ENCODE measurements at places on chromosomes 1 and 21.

DNA sequence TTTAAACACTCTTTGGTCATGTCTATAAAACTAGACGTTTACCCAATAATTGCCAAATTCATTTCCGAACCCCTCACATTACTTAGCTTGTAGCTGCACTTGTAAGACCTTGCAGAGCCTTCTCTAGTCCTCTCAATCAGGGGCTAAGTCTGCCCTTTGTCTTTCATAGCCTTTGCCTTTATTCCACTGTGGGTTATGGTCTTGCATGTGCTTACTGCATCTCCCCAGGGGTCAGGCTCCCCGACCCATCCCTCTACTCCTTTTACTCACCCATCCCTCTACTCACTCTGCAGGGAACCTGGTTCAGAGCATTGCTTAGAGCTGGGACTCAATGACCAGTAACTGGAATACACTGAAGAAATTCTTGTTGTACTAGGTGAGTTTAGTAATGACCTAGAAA lies 235.4 kb downstream of the PCP4 start:
- DNase-seq: no peak
- H3K27me3 ChIP-seq: no peaks in the 10 kb centered on the region
- no peaks in the 10 kb centered on the region for H3K36me3 ChIP-seq
- H3K27ac ChIP-seq: no peak overlapping the region
- no peak overlapping the region for H3K4me3 ChIP-seq

DNA sequence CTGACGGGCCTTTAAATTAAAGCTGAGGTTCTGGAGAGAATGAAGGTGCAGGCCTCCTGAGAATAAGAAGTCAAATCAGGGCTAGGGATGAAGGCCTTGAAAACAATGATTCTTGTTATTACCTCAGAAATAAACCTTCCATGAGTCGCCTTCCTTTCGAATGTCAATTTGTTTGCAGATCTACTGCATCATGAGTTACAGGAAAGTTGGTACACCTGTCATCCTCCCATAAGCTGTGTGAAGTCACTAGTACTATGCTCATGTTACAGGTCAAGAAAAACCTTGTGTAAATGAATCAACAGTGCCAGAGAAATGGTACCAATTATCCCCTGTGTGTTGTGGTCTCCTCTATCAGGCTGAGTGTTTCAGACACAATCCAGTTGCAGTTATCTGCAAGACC lies 281.2 kb upstream of the PLXNA2 start:
- H3K27ac ChIP-seq: no peak overlapping the region
- no peak for DNase-seq
- H3K4me3 ChIP-seq: no peak overlapping the region

DNA sequence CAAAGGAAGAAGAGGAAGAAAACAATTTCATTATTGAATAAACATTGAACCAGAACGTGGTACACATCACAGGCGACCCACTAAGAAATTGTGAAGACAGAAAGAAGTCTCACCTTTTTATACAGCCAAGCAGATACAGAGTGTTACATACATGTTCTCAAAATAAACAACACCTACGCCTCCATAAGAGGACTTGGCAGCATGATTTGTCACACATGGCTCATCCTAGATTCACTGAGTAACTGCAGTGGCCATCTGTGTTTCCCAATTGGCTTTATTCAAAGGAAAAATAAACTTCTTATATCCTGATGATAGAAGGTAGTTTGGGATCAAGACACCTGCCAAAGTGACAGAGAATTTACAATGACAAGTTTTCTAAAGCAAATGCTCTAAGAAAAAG lies 7.6 kb upstream of the KRTAP19-8 start:
- H3K4me3 ChIP-seq: no peak overlapping the region
- H3K36me3 ChIP-seq: no peaks in the 10 kb centered on the region
- DNase-seq: no peak

- no peaks in the 10 kb centered on the region for H3K27me3 ChIP-seq
- no peak overlapping the region for H3K4me3 ChIP-seq
- no peak overlapping the region for H3K27ac ChIP-seq
- H3K4me1 ChIP-seq: peaks cover 7% of the 10 kb centered on the region
- no peaks in the 10 kb centered on the region for H3K36me3 ChIP-seq
These were observed 57.1 kb upstream of the ID3 start for GRCh38 chr1:23616292-23616824.

- H3K4me1 ChIP-seq: no peaks in the 10 kb centered on the region
- no peak for DNase-seq
- no peaks in the 10 kb centered on the region for H3K27me3 ChIP-seq
- H3K27ac ChIP-seq: no peak overlapping the region
- H3K36me3 ChIP-seq: no peaks in the 10 kb centered on the region
These were observed 410.0 kb downstream of the TGFB2 start for GRCh38 chr1:218755128-218755527.

- DNase-seq: no peak
- H3K4me1 ChIP-seq: peaks cover 43% of the 10 kb centered on the region
- H3K4me3 ChIP-seq: no peak overlapping the region
These were observed 68.7 kb downstream of the GALNT2 start for GRCh38 chr1:230135726-230136125.

GRCh38 chr1:245096311-245097066 lies 58.3 kb upstream of the KIF26B start:
- H3K4me3 ChIP-seq: no peak overlapping the region
- no peaks in the 10 kb centered on the region for H3K36me3 ChIP-seq
- H3K27me3 ChIP-seq: no peaks in the 10 kb centered on the region
- no peak for DNase-seq
- H3K4me1 ChIP-seq: peaks cover 1% of the 10 kb centered on the region
- H3K27ac ChIP-seq: peak overlapping the region; percentile 38

DNA sequence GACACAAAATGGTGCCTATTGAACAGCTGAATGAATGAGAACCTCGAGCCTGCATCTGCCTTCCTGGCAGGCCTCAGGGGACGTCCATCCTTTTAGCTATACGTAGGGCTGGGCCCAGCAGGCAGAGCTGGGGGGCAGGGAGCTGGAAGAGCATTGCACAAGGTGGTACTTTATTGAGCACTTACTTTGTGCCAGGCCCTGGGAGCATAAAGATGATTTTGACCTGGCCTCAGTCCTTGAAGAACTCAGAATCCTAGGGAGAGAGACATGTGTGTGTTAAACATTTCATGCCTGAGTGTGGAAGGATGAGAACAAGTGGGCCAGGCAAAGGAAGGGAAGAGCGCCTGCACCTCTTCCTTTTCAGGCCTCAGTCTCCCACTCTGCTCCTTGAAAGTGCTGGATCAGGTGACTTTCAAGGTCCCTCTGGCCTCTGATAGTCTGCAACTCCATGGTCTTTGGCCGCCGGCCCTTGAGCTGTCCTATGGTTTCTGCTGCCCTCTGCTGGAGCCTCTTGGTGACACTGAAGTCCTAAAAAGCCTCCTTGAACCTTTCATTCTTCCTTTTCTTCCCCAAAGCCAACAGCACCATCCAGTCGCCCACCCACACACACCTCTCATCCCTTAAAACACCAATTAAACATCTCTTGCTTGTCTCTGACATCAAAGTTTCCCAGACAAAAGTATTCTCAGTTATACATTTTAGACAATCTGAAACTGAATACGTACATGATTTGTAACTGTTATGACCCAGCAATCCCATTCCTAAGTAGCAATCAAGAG lies 3.5 kb upstream of the PEAR1 start:
- H3K27me3 ChIP-seq: peaks cover 3% of the 10 kb centered on the region
- no peaks in the 10 kb centered on the region for H3K36me3 ChIP-seq
- no peak overlapping the region for H3K27ac ChIP-seq
- H3K4me3 ChIP-seq: no peak overlapping the region
- DNase-seq: peak; percentile 88

GRCh38 chr1:188642704-188643103 lies 1814.0 kb downstream of the PLA2G4A start:
- H3K36me3 ChIP-seq: no peaks in the 10 kb centered on the region
- H3K27me3 ChIP-seq: no peaks in the 10 kb centered on the region
- no peak overlapping the region for H3K4me3 ChIP-seq

GRCh38 chr1:202638019-202638700 lies 72.1 kb downstream of the SYT2 start:
- H3K4me1 ChIP-seq: peaks cover 3% of the 10 kb centered on the region
- DNase-seq: no peak
- no peaks in the 10 kb centered on the region for H3K36me3 ChIP-seq
- no peak overlapping the region for H3K4me3 ChIP-seq
- no peaks in the 10 kb centered on the region for H3K27me3 ChIP-seq

GRCh38 chr1:85681087-85681486 lies 27.1 kb downstream of the ZNHIT6 start:
- H3K36me3 ChIP-seq: peaks cover 5% of the 10 kb centered on the region
- H3K27me3 ChIP-seq: no peaks in the 10 kb centered on the region
- no peak overlapping the region for H3K27ac ChIP-seq
- DNase-seq: no peak
- H3K4me3 ChIP-seq: no peak overlapping the region

DNA sequence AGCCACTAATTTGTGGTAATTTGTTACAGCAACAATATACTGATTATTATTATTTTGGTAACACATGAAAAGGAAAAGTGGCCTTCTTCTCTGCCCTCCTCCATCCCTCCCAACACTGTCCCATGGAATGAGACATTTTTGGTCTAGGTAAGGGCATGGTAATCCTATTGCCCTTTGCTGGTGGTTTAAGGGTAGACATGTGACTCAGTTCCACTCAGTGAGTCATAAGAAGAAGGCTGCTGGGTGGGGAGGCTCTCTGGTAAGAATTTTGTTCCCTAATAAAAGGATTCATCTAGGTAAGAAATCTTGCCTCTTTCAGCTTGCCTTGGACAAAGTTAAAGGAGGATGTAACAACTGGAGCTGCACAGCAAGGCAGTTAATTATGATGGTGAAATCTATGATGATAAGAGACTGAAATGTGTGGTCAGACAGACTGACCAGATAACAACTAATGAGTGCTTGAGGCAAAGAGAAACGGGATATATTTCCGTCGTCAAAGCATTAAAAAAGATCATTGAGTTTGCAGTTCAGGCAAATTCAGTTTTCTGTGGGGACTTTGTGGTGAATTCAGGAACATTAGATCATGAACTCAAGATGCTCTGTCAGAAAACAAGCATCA lies 232.0 kb upstream of the KCNK2 start:
- H3K36me3 ChIP-seq: no peaks in the 10 kb centered on the region
- no peaks in the 10 kb centered on the region for H3K27me3 ChIP-seq
- H3K27ac ChIP-seq: no peak overlapping the region
